ENCODE measurements at places on chromosomes 3 and 15. TPM values are rescaled to one million over a fixed set of nuclear protein-coding genes. Genes with fewer than 3 reads are reported as not detected.

NOX5 gene
- total RNA-seq, result 0.16 TPM

MESP1 gene
- not detected for total RNA-seq

SPTSSB gene
- total RNA-seq, result 74.9 TPM

ITIH1 gene
- total RNA-seq, result not detected

RHCG gene
- 0.16 TPM for total RNA-seq

HGD gene
- not detected for total RNA-seq

CD86 gene
- 6.1 TPM for total RNA-seq

HLTF gene
- total RNA-seq, result 72.7 TPM

UCN2 gene
- 0.69 TPM for total RNA-seq

OXSM gene
- total RNA-seq, result 8.7 TPM

ZPLD1 gene
- 0.16 TPM for total RNA-seq

- no peak for DNase-seq
These were observed 3.5 kb downstream of the TEX55 start for GRCh38 chr3:119149484-119149883.

DNA sequence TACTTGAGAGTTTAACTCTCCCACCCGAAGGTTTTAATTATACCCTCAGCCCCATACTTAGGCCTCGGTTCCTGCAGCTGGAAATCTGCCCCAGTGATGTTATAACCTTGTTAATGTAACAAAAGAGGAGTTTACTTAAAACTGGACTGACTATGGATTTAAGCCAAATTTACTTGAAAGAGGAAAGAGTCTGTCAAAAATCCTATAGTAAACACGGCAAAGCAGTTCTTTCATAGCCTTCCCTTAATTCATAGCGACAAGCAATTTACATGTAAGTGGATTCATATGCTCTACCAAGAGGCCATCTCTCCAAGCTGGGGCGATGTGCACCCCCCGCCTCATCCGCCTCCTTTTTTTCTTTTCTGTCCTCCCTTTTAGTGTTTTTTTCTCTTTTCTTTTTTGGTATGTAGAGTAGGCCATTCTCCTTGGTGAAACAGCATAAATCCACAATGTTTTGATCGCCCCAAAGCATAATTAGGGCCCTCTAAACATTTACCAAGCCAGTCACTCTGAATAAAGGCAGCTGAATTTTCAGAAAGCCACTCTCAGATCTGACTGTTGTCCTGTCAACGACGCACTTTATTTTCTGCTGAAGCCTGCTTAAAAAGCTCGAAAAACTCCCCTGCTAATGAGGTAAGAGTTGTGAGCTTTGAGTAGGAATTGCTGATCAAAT, 373.1 kb upstream of the WNT5A start:
- DNase-seq, result peak; percentile 43

- DNase-seq, result no peak
These were observed 303.0 kb downstream of the RBMS3 start for GRCh38 chr3:29583861-29584260.

DNA sequence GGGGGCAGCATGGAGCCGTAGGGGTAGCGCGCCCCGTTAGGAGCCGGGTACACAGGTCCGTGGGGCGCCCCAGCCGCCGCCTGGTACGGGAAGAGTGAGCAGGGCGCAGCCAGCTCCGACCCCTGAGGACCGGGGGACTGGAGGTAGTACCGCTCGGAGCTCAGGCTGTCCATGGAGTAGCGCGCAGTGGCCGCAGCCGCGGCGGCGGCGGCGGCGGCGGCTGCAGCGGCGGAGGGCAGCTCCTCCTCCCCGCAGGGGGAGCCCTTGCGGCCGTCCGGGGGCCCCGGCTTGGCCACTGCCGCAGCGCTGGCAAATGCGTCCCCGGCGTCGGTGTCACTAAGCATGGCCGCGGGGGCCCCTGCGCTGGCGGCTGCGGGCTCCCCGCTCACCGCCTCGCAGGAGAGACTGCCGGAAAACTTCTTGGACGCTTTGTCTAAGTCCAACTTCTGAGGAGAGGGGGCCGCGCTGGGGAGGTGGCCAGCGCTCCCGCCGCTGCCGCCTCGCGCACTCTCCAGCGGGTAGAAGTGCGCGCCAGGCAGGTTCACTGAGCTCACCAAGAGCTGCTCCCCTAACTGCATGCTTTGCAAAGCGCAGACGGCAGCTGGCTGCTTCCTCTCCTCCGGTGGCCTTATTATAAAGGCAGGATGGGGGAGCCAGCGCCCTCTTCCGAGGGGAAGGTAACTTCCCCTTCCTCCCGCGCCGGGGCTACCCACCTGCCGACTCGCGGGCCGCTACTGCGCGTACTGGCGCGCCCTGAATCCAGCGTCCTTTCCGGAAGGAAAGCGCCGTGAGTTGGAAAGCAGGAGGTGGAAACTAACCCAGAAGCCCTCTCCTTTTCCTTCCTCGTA, at the start of gene EOMES:
TSS of gene EOMES (minus strand) at position 607 of the 848 bp plus-strand sequence. CDS start at position 578, 29 bp downstream.
- no peak for DNase-seq

DNA sequence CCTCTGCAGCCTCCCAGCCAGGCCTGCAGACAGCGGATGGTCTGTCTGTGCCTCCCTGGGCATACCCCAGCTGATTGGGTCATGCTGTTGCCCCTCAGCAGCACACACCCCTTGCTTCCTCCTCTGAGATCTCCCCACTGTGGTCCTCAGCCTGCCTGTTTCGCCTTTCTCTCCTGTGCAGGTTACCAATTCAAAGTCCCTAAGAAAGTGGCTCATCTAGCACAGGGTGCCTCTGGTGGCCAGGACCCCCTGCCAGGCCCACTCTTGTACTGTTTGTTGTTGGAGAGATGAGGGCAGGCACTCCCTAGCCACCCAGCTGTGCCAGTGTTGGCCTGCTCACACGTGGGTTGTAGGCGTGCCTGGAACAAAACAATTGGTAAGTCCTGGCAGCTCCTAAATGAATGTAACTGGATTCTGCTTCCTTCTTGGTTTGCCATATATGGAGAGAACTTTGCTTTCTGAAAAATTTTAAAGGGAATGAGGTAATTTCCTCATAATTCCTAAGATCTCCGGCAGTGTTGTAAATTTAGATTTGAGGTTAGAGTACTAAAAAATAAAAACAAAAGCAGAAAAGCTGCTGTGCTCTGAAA, 213.2 kb upstream of the IL12A start:
- DNase-seq, result no peak

- DNase-seq, result no peak
These were observed 175.5 kb downstream of the CADPS start for GRCh38 chr3:62699728-62700127.

GRCh38 chr15:91132079-91132478, 32.0 kb downstream of the SV2B start:
- no peak for DNase-seq

DNA sequence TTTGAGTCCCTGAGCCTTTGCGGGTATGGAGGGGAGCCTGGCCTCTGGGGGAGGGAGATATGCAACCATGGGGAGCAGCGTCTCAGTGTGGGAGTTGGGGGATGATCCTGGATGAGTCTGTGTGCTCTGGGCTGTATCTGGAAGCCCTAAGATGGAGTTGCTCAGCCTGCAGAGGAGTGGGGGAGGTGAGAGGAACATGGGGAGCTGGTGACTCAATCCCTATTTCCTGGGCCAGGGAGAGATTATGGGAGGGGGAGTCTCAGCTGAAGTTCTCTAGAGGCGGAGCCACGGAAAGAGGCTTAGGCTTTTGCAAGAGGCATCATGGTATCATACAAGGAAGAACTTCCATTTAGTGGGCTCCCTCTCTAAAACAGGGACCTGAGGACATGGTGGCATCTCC, 59.5 kb upstream of the TMEM115 start:
- DNase-seq, result no peak

DNA sequence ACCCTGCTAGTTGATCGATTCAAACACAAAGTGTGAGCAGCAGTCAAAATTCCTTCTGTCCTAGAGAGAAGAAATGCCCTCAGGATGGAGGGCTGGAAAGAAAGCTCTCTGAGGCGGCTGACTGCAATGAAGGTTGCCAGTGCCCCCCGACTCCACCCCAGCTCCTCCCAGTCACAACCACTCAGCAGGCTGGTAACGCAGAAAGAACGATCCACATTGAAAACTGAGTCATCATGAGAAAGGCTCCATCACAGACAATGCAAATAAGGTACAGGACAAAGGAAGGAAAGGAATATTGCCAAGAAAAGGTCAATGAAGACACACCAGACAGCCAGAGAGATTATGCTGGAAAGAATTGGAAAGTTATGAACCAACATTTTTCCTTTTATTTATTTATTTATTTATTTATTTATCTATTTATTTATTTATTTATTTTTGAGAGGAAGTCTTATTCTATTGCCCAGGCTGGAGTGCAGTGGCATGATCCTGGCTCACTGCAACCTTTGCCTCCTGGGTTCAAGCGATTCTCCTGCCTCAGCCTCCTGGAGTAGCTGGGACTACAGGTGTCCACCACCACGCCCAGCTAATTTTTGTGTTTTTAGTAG, 17.4 kb upstream of the VGLL4 start:
- DNase-seq, result no peak

GRCh38 chr3:122782804-122783203, 10.8 kb downstream of the HSPBAP1 start:
- DNase-seq, result no peak

GRCh38 chr3:177150218-177150916, 46.9 kb downstream of the TBL1XR1 start:
- no peak for DNase-seq

DNA sequence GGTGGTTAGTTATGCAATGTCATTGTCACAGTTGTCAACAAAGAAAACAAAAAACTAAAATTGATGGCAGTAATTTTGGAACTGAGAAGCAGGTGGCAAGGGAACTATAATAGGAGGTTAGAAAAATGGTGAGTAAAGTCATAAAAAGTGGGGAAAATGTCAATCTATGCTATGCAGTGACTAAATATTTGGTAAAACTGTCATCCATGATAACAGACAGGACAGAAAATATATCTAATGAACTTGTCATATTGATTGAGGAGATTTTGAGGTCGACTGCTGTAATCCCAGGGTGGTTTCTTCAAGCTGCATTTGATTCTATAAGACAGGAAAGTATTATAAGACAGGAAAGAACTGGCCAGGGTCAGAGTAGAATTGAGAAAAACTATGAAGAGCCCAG, 998.4 kb downstream of the IGSF11 start:
- no peak for DNase-seq

- no peak for DNase-seq
These were observed 668 bp downstream of the MRAS start for GRCh38 chr3:138348754-138349739.

GRCh38 chr3:124158168-124158881, 166.4 kb upstream of the ROPN1 start:
- DNase-seq, result no peak

DNA sequence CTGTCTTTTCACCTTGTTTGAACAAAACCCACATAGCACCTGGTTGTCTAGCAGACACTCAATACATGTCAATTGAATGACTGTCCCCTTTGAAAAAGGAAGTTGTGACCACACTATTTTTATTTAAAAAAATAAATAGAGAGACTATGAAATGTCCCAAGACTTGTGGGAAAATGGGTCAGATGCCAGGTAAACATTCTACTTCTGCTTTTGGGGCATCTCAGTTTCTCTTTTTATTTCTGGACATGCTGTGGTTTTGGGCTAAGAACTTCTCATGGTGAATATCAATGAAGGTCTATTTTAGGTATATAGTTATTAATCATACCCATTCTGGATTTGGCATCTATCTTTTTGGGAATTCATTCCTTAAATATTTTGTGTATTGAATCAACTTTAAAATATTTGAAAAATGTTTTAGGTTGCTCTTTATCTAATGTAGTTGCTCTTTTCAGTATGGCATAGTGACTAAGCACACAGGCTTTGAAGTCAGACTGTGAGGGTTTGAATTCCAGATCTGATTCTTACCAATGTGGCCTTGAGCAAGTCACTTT, 4.4 kb downstream of the TMEM45A start:
- DNase-seq, result no peak

DNA sequence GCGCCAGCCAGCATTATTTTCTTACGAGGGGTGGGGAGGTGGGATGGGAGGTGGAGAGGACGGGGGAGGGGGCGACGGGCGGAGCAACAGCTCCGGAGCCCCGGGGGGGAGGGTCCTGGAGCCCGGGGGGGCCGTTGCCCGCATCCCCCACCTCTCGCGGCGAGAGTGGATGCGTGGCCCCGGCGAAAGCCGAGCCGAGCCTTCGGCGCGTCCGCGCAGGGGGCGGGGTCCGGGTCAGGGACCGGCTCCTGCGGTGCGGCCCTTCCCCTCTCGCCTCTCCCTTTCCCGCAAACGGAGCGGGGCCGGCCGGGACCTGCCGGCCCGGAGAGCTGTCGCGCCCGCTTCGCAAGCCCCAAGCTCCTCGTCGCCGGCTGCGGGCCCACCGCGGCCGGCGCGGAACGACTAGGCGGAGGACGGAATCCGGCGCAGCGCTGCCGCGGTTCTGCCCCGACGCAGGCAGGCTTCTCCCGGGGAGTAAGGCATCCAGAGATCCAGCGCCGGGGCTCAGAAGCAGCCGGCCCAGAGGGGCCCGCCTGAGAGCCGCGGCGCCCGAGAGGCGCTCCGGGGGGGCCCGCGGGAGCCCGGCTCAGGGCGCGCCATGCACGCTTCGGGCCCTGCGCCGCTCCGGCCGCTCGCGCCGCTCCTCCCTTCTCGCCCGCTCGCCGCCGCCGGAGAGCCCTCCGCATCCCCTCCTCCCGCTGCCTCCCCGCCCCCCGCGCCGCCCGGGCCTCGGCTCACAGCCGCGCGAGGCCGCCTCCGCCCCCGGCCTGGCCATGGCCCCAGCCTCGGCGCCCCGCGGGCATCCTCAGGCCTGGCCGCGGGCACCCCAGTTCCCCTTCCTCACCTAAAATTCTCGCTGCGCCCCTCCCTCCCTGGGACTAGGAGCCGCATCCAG, 459 bp upstream of the ADCY5 start:
- DNase-seq, result no peak

DNA sequence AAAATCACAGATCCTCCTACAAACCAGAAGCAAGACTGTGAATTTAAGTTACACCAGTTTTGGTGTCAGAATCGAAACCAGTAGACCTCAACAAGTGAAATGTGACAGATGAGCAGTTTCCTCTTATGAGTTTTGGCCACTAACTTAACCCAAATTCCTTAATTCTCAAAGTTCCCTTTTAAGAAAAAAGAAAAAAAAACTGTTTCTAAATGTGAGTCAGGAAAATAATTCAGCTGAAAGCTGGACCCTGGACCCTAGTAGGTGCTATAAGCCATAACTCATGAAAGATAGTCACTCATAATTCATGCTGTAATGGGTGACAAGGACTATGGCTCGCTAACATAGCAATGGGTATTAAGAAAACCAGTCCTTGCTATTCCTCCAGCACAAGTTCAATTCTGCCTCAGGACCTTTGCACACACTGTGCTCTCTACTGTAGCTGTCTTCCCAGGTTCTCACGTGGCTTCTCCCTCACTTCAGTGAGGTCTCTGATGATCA, 9.0 kb upstream of the THRB start:
- DNase-seq, result no peak

DNA sequence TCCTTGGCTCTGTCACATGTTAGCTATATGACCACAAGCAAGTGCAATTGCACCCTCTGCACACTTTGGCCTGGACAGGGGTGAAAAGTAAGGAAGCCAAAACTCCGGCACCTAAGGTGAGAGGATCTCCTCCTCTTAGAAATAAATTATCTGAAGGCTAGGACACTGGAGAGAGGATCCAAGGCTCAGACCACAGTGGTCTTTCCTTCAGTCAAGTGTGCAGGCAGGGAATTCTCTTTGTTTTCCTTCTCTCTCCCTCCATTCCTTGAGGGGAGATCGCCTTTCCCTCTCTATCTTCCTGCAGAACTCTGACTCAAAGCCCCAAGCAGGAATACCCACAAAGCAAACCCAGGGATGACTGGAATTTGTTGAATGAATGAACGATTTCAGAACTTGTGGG, 3.1 kb upstream of the MEGF11 start:
- DNase-seq, result no peak

Data from urinary bladder (tissue), 4 donors.